ENCODE measurements at places on chromosomes 5 and 9.

GRCh38 chr5:1208221-1208742 lies 6.9 kb downstream of the SLC6A19 start:
- DNase-seq: no peak

DNA sequence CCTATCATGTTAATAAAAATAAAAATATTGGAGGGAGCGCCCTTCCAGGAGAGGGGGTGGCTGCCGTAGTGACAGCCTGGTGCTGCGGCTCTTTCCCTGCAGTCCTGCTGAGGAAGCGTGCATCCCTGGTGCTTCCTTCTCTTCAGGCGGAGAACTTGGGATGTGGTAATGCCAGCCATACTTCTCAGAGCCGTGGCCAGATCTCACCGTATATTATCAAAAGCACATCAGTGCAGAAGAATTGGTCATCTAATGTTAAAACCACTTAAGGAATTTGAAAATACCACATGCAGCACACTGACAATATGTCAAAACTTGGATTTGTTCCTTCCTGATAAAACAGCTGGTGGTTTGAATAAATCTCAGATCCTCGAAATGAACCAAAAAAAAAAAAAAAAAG lies 17.7 kb downstream of the C9orf40 start:
- DNase-seq: no peak

DNA sequence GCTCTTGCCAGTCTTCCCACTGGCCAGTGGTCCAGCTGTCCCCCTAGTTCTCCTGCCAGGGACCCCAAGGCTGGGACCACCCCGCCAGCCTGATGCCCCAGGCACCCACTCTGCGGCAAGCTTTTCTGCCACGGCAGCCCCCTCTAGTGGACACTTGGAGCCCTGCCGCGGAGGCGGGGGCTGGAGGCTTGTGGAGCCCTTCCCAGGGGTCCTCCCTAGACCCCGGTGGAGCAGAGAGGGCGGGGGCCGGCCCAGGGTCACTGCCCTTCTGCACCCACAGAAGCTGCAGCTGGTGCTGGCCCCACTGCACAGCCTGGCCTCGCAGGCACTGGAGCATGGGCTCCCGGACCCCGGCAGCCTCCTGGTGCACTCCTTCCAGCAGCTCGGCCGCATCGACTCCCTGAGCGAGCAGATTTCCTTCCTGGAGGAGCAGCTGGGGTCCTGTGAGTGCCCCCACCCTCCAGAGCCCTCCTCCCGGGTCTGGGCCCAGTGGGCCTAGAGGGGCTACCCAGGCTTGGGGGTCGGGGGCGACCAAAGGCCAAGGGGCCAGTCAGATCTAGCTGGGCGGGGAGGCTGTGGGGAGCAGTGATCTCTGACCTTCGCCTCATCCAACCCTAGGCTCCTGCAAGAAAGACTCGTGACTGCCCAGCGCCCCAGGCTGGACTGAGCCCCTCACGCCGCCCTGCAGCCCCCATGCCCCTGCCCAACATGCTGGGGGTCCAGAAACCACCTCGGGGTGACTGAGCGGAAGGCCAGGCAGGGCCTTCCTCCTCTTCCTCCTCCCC lies 9.1 kb downstream of the EGFL7 start:
- peak; percentile 92 for DNase-seq

GRCh38 chr9:3526165-3526996 lies 580 bp upstream of the RFX3 start:
- no peak for DNase-seq

DNA sequence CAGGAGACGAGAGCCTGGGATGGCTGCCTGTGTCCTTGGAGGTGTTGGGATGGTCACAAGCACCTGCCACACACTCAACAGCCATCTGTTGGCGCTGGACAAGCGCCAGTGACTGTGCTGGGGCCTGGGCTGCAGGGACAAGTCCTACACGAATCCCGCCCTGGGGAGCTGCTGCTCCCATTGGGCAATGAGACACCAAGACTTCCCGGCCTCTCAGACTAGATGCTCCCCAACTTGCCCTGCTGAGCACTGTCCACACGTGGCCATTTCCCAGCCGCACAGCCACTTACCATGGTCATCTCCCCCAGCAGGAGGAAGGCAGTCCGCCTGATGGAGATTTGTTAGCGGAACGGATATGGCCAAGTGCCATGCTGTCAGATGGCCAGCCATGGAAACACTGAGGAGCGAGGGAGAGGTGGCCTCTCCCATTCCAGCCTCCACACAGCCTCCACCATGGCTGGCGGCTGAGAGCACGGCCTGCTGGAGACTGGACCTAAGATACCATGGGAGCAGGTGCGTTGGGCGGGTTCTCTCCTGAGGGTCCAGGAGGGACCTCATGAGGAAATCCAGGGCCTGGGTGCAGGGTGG lies 43.9 kb downstream of the PRRT1B start:
- no peak for DNase-seq

- DNase-seq: no peak
Observed at GRCh38 chr5:76859591-76860247, 9.9 kb downstream of the S100Z start.

DNA sequence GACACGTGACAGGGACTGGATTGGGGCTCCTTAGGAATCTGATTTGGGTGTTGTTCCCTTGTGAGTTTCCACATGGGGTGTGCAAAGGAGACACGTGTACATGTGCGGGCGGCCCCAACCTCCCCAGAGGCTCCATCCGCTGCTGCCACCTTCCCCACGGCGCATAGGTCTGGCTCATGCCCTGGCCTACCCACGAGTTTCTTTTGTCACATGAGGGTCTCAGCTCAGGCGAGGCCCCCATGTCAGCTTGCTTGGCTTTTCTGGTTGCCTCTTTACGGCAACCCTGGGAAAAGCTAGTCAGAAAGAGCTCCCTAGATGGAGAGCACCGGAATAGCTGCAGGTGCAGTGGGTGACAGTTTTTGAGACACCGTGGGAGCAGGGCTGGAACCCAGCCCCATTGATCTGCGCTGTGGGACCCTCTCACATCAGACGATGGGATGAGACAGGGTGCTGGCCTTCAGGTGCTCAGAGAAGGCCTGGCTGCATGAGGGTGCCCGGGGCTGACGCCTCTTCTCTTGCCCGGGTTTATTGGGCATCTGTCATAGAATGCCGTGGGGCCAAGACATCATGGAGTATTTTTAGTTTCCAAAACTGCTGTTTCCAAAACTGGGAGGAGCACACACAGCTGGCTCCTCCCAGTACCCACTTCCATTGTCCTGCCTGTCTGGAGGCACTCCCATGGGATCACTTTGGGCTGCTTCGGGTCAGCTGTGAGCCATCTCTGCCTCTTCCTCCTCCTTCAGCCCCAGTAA lies 107.8 kb downstream of the WNK2 start:
- no peak for DNase-seq

GRCh38 chr9:129316281-129317030 lies 138.4 kb upstream of the IER5L start:
- no peak for DNase-seq

GRCh38 chr5:53326424-53327153 lies 153.8 kb upstream of the FST start:
- no peak for DNase-seq

DNA sequence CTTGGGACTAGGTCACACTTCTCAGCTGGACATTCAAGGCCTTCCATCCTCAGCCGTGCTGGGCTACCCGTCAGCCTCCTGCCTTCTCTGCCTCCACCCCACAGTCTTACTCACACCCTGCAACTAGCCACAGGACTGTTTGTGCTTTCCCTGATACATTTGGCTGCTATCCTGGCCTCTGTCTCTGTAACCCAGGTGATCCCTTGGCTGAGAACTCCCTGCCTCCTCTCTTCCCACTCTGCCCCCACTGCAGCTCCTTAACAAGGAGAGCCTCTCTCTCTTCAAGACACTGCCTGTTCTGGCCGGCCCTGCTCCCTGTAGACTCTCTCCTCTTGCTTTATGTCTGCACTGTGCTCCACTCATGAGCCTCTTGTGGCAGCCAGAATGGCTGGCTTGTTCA lies 120.6 kb downstream of the MSX2 start:
- DNase-seq: no peak

DNA sequence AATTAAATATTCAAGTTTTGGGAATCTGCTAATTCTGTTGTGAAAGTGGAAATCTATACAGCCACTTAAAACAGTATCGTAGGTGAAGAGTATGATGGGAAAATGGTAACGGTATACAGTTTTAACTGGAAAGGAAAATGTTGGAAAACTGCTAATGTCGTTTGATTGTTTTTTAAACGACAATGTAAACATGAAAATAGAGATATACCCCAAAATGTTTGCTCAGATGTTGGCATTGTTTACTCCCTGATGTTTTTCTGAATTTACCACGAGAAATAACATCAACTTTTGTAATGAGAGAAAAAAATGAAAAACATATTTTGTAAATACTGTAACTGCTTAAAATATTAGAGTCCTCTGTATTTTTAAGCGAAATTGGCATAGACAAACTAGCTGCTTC lies 2.7 kb downstream of the MATR3 start:
- DNase-seq: no peak

DNA sequence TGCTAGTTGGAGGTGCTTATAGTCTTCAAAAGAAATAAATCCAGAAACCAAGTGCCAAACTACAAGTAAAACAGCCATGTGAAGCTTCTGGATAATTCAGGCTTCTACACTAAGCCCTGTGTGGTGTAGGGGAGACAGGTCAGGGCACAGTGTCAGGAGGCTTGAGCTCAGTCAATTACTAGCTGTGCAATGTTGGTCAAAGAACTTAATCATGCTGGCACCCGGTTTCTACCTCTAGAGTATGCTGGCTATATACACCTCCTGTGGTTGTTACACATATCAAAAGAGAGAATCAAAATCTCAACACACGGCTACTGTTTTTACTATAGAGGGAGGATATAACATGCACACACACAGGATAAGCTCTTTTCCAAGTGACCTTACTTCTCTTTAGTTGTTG lies 469.7 kb upstream of the ZNF462 start:
- no peak for DNase-seq

DNA sequence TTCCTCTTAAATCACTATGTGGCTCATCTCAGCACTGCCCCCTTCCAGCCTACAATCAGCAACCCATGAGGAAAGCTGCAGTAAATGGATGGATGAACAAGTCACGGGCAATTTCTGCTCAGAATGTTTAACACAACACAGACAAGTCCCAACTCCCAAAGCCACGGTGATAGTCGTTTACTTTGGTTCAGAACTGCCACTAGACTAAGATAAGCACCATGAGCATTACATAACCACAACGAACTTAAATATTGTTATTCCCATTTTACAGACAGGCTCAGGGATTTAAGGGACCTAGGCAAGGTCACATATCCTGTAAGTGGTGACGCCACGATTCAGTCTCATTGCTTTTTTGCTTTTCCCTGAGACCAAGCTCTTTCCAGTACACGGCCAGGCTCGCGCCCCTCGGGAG lies 2.0 kb upstream of the SMIM27 start:
- DNase-seq: no peak

- no peak for DNase-seq
Observed at GRCh38 chr9:92257327-92257726, 36.2 kb downstream of the IARS1 start.

- DNase-seq: no peak
Observed at GRCh38 chr5:105544300-105544699, 1981.7 kb upstream of the NUDT12 start.

GRCh38 chr9:30915451-30915850 lies 1469.0 kb upstream of the ACO1 start:
- DNase-seq: no peak

DNA sequence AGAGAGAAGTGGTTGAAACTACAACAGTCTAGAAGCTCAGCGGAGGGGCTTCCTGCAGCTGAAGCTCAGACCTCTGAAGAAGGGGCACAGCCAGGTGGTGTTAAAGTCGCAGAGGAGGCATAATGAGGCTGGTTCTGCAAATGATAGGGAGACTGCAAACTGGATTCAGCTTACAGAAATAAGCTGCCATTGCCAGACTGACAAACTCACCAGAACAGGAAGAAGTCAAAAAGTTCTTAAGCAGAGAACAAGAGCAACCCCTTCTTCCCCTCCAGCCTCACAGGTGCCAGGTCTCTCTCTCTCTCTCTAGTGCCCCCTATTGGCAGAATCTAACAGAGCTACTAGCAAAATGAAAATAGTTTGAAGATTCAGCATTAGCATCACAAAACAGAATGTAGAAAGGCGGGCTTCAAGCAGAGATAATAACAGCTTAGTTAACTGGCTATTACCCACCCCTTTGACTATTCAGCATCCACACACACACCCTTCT lies 76.7 kb downstream of the GRAMD2B start:
- DNase-seq: no peak

GRCh38 chr9:37446401-37446800 lies 18.8 kb downstream of the ZBTB5 start:
- no peak for DNase-seq

DNA sequence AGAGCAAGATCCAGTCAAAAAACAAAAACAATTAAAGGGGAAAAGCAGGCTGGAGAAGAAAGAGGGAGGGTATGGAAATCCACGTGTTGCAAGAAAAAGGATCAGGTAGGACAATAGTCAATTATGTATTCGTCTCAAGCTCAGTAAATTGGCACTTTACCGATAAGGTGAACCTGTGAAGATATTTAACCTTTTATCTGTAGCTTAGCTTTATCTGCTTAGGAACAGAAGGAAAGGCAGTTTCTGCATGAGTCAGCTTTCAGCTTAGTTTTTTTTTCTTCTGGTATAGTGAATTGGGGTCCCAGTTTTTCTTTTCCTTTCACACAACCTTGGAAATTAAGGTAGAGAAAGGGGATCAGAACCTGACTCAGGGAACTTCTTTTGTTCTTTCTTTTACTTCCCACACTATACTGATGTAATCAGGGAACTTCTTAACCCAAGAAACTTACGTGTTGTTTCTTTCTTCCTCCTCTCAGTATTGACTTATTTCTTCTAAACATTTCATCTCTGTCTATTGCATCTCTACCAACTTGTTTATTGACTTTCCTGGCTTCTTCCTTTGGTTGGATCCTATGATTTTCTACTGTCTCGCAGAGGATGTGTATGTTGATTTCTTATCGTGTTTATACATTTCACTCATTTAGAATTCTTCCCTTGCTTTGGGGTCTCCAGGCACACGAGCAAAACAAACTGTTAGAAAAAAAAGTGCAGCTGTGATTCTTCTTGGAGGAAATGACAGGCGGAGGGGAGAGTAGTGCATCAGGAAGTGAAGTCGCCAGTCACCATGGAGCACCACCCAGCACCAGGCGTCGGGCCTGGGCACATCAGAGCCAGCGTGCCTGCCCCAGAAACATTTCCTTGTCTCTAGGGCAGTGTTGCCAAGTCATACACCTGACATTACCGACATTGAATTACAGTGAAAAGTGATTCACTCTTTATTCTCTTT lies 123.0 kb upstream of the LHFPL2 start:
- DNase-seq: no peak

Measured in D721Med (cell line).